ENCODE measurements at places on chromosomes 7 and 10.

DNA sequence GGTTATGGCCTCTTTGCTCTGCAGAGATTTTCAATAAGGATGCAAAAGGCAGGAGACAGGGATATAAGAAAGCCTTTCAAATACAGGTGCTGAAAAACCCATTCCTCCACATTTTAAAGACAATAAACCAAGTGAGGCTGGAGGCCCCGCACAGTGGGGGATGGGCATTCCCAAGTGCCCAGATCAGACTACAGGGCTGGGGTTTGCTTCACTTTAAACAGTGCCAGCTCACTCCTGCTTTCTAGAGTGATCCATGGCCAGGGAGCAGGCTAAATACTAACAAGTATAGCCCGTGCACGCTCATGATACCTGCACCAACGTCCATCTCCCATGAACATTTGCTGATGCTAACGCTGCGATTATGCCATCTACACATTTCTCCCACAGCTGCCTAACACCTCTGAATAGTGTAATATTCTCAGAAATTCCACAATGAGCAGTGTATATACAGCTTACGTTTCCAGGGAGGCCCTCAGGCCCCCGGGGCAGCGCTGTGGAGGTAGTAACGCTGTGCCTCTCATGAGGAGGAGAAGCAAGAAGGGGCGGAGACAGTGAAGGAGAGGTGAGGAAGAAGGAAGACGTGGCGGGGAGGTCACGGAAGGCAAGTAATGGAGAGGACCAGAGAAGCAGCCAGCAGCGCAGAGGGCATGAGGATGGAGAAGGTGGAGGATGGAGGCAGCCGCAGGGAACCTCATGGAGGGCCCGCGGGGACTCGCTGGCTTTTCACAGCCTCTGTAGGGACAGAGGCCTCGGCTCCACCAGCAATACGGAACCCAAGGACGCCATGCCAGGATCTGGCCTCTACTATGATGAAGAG lies 141.7 kb downstream of the USP6NL start:
- DNase-seq = no peak

GRCh38 chr10:57867241-57867640 lies 400.5 kb downstream of the IPMK start:
- peak; percentile 1 for DNase-seq

DNA sequence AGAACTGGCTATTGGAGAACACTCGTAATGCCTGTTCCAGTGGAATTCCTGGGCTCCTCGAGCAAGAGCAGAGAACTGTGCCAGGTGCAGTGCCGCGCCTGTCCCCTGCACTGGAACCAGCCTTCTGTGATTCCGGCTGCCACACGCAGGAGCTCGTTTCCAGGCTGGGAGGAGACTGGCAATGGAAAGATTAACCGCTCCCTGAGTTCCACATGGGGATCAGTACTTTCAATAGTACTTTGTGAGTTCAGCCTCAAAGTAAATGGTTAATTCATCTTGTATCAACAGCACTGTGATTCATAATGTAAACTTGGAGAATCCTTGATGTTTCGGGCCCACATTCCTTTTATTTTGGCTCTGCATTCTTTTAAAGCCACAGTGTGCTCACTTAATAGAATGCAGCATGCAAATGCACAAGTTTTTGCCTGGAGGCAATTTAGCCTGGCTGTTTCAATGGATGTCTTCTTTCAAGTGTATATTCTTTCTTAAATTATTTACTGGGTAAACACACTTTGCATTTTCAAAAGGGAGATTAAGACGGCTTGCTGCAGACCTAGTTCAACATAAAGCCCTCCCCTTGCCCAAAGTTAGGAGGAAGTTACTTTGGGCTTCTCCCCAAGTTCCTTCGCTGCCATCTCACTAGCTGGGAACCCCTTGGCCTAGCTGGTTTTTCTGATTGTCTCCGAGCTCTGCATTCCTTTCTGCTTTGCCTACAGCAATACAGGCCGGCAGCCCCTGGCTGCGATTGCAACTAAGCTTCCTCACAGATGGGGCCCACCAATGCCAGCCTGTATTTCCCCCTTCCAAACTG lies 138.1 kb upstream of the TCF7L2 start:
- peak; percentile 97 for DNase-seq

DNA sequence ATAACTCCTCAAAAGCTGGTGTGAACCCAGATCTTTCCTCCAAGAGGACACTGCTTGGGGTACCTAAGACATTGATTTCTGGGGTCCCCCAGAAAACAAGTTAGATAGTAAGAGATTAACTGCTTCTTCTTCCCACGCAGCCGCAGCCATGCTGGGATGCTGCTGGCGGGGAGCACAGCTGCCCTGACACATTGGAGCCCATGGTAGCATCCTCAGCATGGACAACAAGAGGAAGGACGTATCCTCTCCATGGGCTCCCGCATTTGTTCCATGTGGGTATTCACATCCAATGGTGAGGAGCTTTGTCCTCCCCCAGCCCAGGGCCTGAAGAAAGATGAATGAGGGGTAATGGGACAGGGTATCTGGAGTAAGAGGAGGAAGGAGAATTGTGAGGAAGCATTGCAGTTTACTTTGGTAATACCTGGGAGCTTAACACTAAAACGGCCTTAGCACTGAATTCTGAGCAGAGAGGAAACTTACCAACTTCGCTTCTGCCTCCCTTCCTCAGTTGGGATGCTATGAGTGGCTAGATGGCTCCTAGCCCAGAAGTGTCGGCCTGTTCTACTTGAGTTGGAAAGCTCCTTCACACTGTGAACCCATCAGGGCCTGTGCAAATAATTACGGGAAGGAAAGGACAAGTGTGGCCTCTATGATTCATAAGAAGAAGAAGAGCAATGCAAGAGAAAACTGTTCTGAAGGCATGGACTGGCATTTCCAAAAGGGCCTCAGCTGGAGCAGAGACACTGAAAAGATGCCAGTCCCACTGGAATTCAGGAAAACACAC lies 43.9 kb downstream of the C10orf120 start:
- no peak for DNase-seq

DNA sequence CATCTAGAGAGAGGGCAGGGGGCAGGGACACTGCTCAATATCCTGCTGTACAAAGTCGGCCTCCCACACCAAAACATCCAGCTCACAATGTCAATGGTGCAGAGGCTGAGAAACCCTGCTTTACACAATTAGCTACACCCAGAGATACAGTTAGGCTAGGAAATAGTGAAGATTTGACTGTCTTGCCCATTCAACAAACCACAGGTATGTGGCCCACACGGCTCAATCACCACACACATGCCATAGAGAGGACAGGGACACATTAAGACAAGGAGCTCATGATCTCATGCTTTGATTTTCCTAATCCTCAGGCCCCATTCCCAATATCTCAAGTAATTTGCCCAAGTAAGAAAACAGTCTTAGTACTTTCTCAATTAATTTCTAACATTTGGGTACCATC lies 110.4 kb downstream of the OSBPL3 start:
- peak; percentile 65 for DNase-seq

DNA sequence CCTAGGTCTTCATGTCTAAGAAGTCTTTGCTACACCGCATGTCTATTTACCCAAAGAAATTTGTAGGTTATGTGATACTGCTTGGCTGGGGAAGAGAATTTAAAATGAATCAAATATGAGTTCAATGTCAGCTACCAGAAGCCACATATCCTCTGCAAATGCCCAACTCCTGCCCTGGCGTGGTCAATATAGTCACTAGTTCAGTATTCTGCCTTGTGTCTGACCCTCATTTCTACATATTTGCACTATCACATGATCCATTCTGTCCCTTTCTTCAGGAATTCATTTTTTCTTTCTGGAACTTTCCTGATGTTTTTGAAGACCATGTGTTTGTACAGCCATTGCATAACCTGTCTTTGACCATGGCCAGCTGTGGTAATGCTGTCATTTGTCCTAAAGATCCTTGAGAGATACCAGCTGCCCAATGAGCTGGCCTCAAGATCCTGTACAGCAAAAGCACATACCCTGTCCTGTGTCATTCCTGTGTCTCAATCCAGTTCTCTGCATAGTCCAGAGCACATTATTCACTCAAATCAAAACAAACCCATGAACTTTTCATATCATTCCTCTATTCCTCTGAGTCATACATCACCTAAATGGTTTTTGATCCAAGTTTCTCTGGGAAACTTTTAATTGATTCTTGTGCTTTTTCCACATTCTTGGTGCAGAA lies 524.5 kb downstream of the PARD3 start:
- peak; percentile 98 for DNase-seq

DNA sequence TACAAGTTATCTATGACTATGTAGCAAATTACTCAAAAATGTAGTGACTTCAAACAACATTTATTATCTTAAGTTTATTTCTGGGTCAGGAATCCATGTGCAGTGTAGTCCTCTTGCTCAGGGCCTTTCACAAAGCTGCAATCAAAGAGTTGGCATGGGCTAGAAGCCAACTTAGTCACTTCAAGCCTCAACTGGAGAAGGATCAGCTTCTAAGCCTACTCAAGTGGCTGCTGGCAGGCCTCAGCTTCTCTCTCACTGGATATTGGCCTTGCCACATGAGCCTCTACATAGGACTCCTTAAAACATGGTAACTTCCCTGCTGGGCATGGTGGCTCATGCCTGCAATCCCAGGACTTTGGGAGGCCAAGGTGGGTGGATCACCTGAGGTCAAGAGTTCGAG lies 5.0 kb upstream of the NFE2L3 start:
- DNase-seq = no peak

- no peak for DNase-seq
These were observed 121.5 kb downstream of the GPR158 start for GRCh38 chr10:25296324-25296723.

- no peak for DNase-seq
These were observed 664.3 kb upstream of the CELF2 start for GRCh38 chr10:10353326-10353868.

- DNase-seq = no peak
These were observed 70.6 kb upstream of the GRB10 start for GRCh38 chr7:50853311-50853710.

- DNase-seq = no peak
These were observed 103.7 kb downstream of the TCERG1L start for GRCh38 chr10:131207584-131208532.

GRCh38 chr7:21898265-21898930 lies 47.3 kb downstream of the CDCA7L start:
- no peak for DNase-seq

DNA sequence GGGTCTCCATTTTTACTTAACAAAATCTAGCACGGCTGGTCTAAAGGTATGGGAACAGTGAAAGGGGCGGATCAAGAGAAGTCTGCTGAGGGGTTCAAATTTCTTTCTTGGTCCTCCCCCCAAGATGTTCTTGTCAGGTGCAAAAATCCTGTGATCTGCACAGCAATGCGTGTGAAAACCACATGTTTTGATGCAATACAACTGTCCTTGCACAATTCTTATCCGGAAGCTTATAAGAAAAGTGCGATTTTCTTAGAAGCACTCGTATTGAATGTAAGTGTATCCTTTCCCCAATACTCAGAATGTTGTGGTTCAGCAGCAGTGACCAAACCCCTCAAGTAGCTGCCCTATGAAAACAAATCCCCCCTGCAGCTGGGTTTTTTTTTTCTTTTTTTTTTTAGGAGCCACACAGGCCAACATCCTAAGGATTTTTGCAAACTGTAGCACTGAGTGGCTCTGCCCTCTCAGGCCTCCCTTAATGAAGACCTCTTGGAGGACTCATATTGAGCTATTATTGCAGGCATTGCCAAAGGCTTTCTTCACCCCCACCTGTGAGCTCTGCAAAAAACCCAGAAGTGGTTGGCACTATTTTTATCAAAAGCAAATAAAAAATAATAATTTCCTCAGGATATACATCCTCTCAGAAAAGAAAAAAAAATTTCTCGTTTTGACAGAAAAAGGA lies 151.9 kb upstream of the ITGB1 start:
- DNase-seq = peak; percentile 48

GRCh38 chr7:76310102-76310957 lies 7.9 kb downstream of the HSPB1 start:
- DNase-seq = no peak

- no peak for DNase-seq
These were observed 1.7 kb upstream of the ANKRD22 start for GRCh38 chr10:88853155-88853881.

- peak; percentile 84 for DNase-seq
These were observed 2.5 kb upstream of the CFAP58 start for GRCh38 chr10:104351061-104351702.

GRCh38 chr7:34036972-34037792 lies 131.8 kb downstream of the BMPER start:
- DNase-seq = no peak

GRCh38 chr10:22368402-22368801 lies 23.1 kb downstream of the SPAG6 start:
- DNase-seq = no peak

- peak; percentile 79 for DNase-seq
These were observed 391.8 kb upstream of the ETV1 start for GRCh38 chr7:14381306-14381705.

GRCh38 chr7:98079891-98080648 lies 26.6 kb upstream of the LMTK2 start:
- DNase-seq = no peak

DNA sequence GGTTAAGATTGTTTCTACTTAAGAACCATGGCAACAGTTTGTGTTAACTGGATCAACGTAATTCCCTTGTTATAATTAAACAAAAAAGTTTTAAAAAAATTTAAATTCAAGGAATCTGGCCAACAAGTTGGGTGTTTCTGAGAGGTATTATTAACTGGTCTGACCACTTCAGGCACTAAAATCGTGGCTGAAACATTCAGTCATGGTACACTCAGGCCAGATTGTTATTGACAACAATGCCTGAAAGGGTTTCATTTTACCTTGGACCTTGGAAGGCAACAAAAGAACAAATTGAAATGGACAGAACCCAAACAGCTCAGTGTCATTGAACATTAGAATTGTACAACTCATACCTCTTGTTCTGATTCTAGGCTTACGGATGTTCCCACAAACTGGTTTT lies 103.3 kb upstream of the ARMC3 start:
- DNase-seq = no peak

GRCh38 chr7:130840599-130840998 lies 106.6 kb upstream of the KLF14 start:
- no peak for DNase-seq

DNA sequence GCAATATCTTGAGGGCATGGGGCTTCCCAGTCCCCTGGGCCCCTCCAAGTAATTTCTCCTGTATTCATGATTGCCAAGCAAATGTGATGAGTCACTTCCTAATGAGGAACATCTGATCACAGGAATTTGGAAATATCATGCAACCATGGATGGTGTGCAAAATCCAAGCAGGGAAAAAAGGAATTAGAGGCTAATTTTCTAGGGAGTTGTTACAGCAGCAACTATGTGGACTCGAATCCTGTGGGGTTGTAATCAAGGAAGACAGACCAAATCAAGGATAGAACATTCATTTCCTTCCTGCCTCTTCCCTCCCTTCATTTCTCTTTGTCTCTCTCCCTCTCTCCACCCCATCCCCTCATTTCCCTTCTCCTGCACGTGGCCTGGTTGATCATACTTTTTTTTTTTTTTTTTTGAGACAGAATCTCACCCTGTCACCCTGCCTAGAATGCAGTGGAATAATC lies 23.9 kb upstream of the AGFG2 start:
- DNase-seq = peak; percentile 75

GRCh38 chr7:21782996-21783395 lies 162.7 kb downstream of the CDCA7L start:
- no peak for DNase-seq

- DNase-seq = no peak
These were observed 252.1 kb upstream of the TAC1 start for GRCh38 chr7:97479740-97480290.

- DNase-seq = no peak
These were observed 107.2 kb downstream of the CUBN start for GRCh38 chr10:17022466-17022825.

- no peak for DNase-seq
These were observed 21.2 kb upstream of the IGF2BP3 start for GRCh38 chr7:23491502-23491901.

- DNase-seq = peak; percentile 23
These were observed 37.0 kb downstream of the TBC1D12 start for GRCh38 chr10:94439275-94439861.

- DNase-seq = no peak
These were observed 10.6 kb upstream of the UPP1 start for GRCh38 chr7:48078470-48078869.

All from fibroblast of lung (primary cell).